Upper lobe of right lung (tissue), 1 donor: ENCODE measurements at places on chromosomes 5 and 9. TPM values are rescaled to one million over a fixed set of nuclear protein-coding genes. Genes with fewer than 3 reads are reported as not detected.

RNF183 gene
- not detected for total RNA-seq

NSG2 gene
- not detected for total RNA-seq

BARHL1 gene
- total RNA-seq: not detected

DNA sequence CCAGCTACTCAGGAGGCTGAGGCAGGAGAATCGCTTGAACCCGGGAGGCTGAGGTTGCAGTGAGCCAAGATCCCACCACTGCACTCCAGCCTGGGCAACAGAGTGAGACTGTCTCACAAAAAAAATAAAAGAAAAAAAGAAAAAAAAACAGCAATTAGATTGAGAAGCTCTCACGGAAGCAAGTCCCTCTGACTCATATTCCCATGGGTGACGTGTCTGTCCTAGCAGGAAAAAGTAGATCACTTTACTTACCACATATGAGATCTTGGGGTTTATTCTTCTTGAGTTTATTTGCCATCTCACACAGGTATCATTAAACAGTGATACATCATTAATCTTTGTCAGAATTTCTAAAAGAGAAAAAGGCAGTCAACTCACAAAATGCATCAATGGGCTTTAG, 62.6 kb downstream of the SUSD1 start:
- no peak for DNase-seq

GRCh38 chr9:69532396-69532795, 139.8 kb downstream of the APBA1 start:
- DNase-seq: no peak
